Glomerular endothelial cell (primary cell): ENCODE measurements at places on chromosomes 3 and 15. TPM values are rescaled to one million over a fixed set of nuclear protein-coding genes. Genes with fewer than 3 reads are reported as not detected.

The LIPC gene
- 0.12 TPM in 1 of 2 replicates, not detected in the other for total RNA-seq

The ST8SIA2 gene
- total RNA-seq = 1.6 TPM in 1 of 2 replicates, not detected in the other

The NR2E3 gene
- 0.10 and 0.41 TPM in 2 replicates for total RNA-seq

The GRK7 gene
- not detected in 2 replicates for total RNA-seq

The PRRT3 gene
- total RNA-seq = 2.5 and 3.6 TPM in 2 replicates

The MUC13 gene
- total RNA-seq = not detected in 2 replicates

The GCSAM gene
- not detected in 2 replicates for total RNA-seq

The CCR9 gene
- not detected in 2 replicates for total RNA-seq

The C2CD4B gene
- 94.0 and 176 TPM in 2 replicates for total RNA-seq

The TMC3 gene
- not detected in 2 replicates for total RNA-seq

The C3orf52 gene
- total RNA-seq = 3.7 and 3.8 TPM in 2 replicates

GRCh38 chr15:29860872-29861271, 38.6 kb upstream of the TJP1 start:
- no peak for DNase-seq

- no peak for DNase-seq
Measured at GRCh38 chr3:24151594-24151993, 206.5 kb downstream of the NR1D2 start.

GRCh38 chr15:52012210-52012609, 6.8 kb upstream of the MAPK6 start:
- DNase-seq = no peak

GRCh38 chr3:37863949-37864822, 2.5 kb downstream of the CTDSPL start:
- no peak for DNase-seq

DNA sequence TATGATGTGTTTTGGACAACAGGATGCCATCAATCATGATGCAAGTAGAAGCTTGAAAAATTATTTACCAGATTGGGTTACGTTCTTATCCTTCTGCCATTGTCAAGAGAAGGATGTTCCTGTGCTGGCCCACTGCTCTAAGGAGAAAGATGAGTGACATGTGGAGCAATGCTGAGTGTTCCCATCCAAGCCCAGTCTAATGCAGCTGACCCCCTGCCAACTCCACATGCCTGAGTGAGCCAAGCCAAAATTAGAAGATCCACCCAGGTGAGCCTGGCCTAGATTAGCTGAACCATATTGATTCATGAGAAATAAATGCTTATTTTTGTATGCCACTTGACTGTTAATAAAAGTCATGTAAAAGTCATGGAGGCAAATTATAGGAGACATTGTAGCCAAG, 446.5 kb downstream of the CNTN3 start:
- DNase-seq = no peak

DNA sequence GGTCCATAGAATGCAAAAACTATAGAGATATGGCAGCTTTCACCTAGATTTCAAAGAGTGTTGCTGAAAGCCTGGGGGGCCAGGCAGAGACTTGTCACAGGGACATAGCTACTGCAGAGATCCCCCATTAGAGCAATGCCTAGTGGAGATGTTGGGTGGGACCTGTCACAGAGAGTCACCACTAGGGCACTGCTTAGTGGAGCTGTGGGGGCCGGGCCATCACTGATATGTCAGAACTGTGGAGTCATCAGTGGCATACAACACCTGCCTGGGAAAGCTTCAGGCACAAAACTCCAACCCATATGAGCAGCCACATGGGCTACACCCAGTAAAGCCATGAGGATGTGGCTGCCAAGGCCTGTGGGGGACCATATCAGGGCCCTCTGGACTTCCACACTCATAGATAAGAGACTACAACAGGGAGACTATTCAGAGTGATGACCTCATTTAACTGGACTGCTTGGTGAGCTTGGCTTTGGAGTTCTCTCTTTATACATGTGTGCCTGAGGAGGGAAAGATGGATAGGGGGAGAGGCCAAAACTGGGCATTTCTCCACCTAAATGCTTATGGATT, 176.3 kb downstream of the ZNF621 start:
- DNase-seq = no peak

DNA sequence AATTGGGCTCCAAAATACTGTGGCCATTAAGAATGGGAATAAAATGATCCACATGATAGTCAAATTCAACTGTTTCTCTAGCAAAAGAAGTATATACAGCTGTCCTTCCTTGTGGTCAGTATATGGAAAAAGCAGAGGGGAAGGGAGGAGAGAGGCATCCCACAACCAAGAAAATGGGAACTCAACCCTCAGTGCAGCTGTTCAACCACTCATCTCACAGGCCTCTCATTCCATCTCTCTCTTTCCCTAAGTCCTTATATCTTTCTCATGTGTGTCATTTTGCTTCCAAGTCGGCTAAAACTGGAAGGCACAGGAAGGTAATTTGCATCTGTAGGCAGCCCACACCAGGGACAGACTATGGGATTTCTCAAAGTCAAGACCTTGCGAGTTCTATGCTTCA, 27.5 kb downstream of the AVEN start:
- DNase-seq = no peak

DNA sequence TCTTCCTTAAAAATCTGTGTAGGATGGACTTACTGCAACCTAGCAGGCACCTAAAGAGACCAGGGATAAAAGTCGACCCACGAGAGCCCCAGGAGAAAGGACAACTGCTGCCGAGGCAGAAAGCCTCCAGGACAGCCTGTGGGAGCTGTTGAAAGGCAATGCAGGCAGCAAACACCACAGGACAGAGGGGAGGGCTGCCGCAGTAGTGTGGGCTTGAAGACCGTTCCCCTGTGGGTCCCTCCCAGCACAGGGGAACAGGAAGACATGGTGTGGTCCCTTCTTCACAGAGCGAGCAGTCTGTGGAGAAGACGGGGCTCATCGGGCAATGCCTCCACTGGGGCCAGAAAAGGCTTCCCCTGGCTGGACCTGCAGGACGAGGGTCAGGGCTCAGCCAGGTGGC, 58.5 kb upstream of the GATA2 start:
- no peak for DNase-seq

DNA sequence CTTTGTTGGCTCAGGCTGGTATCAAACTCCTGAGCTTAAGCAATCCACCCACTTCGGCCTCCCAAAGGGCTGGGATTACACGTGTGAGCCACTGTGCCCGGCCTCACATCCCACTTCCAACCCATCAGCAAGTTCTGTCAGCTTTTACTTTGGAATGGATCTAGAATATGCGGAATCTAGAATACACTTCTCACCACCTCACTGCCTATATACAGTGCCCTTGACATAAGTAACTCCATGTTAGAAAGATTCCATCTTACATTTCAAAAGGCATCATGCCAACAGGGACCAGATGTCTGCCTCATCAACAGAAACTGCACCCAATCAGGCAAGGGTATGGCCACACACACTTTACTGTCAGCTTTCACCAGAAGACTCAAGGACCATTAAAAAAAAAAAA, 9.9 kb upstream of the RBSN start:
- DNase-seq = no peak

DNA sequence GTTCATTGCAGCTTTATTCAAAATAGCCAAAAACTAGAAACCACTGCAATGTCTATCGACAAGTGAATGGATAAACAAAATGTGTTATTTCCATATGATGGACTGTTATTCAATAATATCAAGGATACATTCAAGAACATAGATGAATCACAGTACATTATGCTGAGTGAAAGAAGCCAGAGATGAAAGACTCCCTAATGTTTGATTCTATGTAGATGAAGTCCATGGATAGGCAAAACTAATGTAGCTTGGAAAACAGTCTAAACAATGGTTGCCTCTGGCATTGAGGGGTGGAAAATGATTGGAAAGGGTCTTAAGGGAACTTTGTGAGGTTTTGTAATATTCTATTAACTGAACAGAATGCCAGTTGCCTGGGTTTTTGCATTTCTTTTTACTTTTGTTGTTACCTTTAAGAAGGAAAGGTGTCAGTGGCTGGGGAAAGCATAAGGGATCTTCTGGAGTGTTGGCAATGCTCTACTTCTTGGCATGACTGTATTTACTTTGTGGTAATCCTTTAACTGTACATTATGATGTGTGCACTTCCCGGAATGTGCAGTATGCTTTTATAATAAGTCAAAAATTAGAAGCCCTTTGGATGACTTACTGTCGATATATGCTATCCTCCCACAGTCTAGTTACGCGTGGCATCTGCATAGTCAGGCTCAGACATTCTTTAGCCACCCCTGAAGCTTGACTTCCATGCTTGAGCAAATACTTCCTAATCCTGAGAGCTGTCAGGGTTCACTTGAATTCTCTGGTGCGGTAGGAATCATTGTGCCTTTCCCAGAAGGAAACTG, 20.5 kb upstream of the ATP10A start:
- no peak for DNase-seq

DNA sequence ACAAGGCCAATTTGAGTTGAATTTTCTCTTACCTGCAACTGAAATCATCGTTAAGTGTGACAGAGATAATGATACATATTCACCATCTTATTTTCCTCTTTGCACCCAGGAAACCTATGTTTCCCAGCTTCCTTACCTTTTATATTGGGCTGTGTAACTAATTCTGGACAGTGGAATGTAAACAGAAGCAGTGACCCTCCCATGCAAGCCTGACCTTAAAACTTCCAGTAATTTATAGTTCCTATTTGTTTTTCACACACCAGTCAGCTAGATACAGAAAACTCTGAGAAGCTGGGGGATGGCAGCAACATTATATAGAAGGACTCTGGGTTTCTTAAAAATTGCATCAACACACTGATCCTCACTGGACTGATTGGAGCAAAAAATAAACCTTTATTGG, 4.5 kb upstream of the ZNF280D start:
- DNase-seq = no peak

DNA sequence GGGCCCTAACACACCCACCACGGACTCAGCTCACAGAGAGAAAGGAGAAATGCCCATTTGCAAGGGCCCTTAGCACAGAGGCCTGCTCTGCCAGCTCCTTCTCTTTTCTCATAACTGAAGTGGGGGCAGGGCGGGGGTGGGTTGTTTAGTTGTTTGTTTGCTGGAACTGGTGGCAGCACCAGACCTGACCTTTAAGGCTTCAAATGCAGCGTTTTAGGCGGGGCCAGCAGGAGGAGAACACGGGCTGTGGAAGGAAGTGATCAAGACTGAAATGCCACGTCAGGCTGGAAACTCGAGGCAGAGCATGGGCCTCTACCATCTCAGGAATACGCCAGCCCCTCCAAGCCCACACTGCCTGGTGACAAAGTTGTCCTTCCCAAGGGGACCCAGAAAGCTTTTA, 9.3 kb downstream of the CACNA2D2 start:
- no peak for DNase-seq

- no peak for DNase-seq
Measured at GRCh38 chr3:111197485-111197884, 125.9 kb downstream of the NECTIN3 start.

DNA sequence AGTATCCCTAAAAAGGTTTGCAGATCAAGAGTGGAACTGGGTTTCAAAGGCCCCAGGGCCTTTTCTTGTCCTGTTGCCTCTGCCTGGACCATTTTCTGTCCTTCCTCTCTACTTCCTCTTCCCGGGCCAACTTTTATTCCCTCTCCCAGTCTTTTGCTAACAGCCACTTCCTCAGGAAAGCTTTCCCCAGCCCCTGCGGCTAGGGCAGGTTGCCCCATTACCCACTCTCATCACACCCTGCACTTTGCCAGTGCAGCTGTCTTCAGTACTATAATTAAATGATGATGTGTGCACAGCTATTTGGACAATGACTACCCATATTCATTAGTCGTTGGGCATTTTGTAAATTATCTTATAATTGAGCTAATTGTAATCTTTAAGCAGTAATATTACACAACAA, 150.5 kb upstream of the THBS1 start:
- no peak for DNase-seq
